ENCODE measurements at places on chromosomes 5 and 9. TPM values are rescaled to one million over a fixed set of nuclear protein-coding genes. Genes with fewer than 3 reads are reported as not detected.

DNA sequence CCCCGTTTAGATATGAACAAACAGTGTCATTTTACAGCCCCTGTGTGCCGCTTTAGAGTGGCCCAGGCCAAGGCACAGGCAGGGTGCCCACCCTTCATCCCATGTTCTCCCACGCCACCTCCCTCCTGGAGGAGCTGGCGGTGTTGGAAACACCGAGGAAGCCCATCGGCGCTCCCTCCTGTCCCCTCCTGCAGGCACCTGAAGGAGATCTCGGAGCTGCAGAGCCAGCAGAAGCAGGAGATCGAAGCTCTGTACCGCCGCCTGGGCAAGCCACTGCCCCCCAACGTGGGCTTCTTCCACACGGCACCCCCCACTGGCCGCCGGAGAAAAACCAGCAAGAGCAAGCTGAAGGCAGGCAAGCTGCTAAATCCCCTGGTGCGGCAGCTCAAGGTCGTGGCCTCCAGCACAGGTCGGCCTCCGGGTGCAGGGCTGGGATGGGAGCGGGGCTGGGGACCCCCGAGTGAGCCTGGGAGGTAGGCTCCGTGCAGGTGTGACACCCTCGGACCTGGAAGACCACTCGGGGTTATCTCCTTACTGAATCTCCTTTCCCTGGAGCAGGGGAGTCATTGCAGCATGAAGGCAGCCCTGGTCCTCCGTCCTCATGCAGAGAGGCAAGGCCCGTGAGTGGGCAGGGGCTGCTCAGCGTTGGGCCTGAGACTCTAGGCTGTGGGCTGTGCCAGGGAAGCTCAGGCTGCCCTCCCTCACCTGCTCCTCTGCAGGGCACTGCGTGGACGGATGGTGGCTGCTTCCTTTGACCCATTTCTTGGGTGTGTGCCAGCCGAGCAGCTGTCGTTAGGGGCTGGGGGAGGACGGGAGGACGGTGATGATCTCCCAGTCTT is 113.9 kb downstream of the WNK2 start:
- no peak for DNase-seq

Gene C5orf47
- not detected for polyA plus RNA-seq

Gene GDA
- 0.75 TPM for polyA plus RNA-seq

Gene SGCD
- polyA plus RNA-seq = not detected

GRCh38 chr9:105264380-105264779 is 19.9 kb downstream of the SLC44A1 start:
- no peak for DNase-seq

Gene TMEM8B
- 2.0 TPM for polyA plus RNA-seq

DNA sequence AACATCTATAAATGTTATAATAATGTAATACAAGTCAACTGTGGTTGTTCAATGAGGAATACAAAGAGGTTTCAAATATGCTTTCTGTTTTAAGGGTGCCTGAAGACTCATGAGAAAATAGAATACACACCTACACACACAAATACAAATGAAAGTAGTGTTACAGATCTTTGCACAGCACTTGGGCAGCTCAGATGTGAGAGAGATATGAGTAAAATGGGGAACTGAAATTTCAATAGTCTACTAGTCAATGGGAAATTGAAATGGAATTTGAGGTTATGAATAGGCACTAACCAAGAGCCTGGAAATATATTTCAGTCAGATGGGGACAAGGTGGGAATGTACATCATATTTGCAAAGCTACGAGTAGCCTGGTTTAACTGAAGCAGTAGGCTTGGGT is 96.6 kb downstream of the ISL1 start:
- no peak for DNase-seq

- no peak for DNase-seq
These were observed 21.8 kb upstream of the NKX2-5 start for GRCh38 chr5:173256800-173257199.
